Subcutaneous preadipocyte (primary cell): ENCODE measurements at places on chromosomes 5 and 9. TPM values are rescaled to one million over a fixed set of nuclear protein-coding genes. Genes with fewer than 3 reads are reported as not detected.

PTTG1 gene
- total RNA-seq: 149 and 172 TPM in 2 replicates

ZNF618 gene
- total RNA-seq: 5.9 and 9.6 TPM in 2 replicates

TNC gene
- 56.6 and 93.6 TPM in 2 replicates for total RNA-seq

SNAPC4 gene
- total RNA-seq: 17.2 and 19.8 TPM in 2 replicates

SEMA5A gene
- 0.78 and 11.0 TPM in 2 replicates for total RNA-seq

PCDH12 gene
- 1.2 and 1.5 TPM in 2 replicates for total RNA-seq

FAM221B gene
- not detected in 2 replicates for total RNA-seq

BRD3OS gene
- 19.1 and 22.5 TPM in 2 replicates for total RNA-seq

ANKRD33B gene
- 4.4 and 5.9 TPM in 2 replicates for total RNA-seq
